ENCODE measurements at places on chromosomes 7 and 10.
A peak's percentile ranks its signal among the peaks of the same experiment; 100 is the strongest.

DNA sequence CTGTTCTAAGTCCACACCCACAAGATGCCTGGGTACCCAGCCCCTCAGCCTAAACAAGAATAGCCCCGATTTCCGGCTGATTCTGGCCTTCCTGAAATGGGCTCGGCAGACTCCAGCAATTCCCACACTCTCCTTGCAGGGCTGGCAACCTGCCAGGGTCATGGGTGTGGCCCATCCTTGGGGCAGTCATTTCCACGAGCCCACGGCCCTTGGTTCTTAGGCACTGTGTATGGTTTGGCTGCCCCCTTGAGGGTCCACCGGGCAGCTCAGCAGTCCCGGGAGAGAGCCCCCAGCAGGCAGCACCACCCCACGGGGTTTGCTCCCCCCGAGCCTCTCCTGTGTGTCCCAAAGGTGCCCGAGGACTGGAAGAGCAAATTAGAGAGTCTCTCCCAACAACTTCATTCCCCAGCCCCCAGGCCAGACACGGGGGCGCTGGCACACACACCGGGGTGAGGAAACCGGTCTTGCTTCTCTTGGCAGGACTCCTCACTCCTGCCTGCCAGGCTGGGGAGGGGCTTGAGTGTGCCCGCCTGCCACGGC lies 142.2 kb downstream of the EMX2 start:
- no peak for DNase-seq

GRCh38 chr10:35735412-35735811 lies 93.3 kb upstream of the FZD8 start:
- DNase-seq = no peak

DNA sequence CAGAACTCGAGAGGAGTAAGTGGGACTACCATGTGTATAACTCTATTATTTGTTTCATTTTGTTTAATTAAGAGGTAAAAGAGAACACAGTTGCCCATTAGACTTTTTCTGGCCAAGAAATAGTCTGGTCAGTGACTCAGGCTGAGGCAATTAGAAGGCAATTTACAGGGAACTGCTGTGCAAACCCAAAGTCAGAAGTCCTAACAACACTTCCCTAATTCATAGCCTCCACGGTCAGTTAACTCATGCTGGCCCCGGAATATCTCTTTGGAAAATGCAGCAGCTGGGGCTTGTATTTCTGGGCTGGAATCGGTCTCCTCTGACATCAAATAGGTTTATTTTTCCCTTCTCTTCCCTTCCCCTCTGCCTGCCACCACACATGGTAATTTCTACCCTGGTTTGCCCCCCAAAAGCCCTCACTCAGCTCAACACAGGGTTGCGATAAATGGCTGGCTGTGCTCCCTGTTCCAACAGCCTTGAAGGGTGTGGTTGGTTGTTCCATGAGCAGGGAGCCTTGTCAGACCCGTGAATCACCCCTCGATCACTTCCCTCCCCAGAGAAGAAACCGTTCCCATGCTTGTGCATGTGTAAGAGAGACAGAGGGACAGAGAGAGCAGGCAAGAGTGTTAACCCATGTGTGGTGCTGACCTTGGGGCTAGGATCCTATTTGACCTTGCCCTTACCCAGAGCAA lies 5.3 kb downstream of the SH3PXD2A start:
- no peak for DNase-seq

DNA sequence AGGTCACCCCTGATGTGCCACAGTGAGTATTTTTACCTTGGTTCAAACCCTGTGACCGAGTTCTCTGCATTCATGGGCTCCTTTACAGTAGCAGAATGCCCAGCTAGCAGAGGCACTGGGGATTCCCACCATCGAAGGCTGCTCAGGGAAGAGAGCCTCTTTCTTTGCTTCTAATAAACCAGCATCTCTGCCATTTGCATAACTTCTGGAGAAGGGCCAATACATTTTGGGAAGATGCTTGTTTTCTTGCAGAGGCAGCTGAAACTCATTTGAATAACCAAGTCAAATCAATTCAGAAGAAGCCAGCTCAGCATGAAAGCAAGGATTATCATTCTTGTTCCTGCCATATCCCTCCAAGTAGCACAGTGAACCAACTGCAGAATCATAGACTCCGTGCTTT lies 82.9 kb upstream of the WDR11 start:
- DNase-seq = no peak

- DNase-seq = no peak
Observed at GRCh38 chr10:17240096-17240495, 12.1 kb downstream of the VIM start.

- no peak for DNase-seq
Observed at GRCh38 chr7:50185208-50185607, 92.2 kb upstream of the ZPBP start.

DNA sequence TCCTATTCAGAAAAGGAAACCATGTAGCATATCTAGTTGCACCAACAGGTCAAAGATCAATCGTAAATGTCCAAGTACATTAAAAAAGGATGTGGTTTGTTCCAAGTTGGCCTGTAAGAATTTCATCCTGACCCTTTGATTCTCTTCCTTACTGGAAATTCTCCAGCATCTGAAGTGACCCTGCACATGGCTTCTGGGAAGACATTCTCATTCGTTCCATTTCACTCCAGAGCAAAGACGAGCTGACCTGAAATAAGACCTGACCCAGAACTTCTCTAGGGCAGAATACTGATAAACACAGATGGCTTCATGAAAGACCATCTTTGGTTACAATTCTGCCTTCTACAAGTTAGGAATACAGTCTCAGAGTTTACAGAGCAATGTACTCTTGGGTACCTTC lies 39.8 kb downstream of the ASB4 start:
- DNase-seq = no peak

DNA sequence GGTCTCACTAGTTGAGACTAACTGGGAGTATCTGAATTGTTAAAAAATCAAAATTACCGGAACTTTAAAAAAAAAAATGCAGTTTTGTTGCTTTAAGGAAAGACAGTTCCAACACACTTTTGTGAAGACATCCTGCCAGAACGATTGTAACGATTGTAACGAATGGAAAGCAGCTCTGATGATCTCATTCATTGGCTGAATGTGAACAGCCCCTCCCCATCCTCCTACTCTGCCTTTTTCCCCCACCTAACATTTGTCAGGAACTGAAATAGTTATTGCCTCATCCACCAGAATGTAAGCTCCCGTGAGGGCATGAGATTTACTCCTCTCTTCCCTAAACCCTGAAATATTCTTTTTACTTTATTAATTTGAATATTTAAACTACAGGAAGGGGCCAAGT lies 23.1 kb upstream of the ZC3HAV1L start:
- no peak for DNase-seq

DNA sequence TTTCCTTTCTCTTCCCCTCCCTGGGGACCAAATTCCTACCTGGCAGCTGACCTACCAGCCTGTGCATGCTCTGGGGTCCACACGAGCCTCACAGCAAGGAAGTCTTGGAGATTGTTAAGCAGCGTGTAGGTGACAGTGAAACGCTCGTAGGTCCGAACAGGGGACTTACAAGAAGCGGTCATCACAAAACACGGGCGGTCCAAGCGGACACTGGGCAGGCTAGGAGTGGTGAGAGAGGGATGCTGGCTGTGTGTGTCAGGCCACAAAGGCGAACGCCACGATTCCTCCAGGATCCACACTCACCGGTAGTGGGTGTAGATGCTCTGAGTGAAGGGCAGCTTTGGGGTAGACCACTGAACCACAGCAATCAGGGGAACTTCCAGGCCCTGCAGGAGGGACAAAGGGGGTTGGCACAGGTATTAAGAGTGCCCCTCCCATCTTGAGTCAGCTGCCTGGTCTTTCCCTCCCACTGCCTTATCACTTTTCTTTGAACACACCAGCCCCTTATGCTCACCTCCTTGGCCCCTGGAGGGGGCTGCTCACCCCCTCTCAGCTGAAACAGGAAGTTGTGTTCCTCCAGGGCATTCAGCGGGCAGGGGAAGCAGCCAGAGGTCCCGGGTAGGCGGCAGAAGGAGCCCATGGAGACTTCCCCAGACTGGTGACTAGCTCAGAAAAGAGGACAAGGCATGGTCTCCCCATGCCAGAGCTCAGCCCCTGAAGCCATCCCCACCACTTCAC lies 2.0 kb downstream of the TRAPPC14 start:
- peak; percentile 32 for DNase-seq

- DNase-seq = no peak
Observed at GRCh38 chr7:2944739-2945138, 98.9 kb downstream of the CARD11 start.
